ENCODE measurements at places on chromosomes 13 and 19.

DNA sequence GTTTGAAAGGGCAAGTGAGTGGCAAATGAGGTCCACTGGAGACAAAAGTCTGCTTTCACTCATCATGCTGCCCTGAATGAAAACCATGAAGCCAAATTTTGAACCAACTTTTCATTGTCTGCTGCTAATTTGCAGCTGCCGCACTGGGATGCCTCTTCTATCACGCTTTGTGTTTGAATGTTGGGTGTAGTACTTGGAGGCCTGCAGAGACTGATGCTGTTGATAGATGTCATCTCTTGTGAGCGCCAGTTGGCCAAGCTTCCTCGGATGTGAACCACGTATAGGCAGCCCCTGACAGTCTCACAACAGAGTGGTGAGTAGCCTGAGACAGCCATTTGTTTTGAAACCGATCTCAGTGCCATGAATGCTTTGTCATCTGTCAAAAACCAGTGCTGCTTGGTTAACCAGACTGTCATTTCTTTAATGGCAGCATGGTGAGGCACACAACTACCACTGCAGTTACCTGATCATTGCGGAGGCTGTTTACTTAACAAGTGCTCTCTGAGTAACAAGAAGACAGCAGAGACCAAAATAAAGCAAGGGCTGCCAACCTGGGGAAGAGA is 31.2 kb upstream of the SLC10A2 start:
- DNase-seq: no peak

DNA sequence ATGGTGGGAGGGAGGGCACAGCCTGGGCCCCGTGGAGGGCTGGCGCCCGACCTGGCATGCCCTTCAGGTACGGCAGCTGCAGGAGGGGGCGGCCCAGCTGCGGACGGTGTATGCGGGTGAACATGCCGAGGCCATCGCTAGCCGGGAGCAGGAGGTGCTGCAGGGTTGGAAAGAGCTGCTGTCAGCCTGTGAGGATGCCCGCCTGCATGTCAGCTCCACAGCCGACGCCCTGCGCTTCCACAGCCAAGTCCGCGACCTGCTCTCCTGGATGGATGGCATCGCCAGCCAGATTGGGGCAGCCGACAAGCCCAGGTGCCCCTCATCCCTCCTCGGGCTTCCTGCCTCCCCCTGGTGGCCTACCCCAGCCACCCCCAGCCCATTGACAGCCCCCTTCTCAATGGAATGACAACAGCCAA is 16.6 kb upstream of the SHKBP1 start:
- DNase-seq: no peak

DNA sequence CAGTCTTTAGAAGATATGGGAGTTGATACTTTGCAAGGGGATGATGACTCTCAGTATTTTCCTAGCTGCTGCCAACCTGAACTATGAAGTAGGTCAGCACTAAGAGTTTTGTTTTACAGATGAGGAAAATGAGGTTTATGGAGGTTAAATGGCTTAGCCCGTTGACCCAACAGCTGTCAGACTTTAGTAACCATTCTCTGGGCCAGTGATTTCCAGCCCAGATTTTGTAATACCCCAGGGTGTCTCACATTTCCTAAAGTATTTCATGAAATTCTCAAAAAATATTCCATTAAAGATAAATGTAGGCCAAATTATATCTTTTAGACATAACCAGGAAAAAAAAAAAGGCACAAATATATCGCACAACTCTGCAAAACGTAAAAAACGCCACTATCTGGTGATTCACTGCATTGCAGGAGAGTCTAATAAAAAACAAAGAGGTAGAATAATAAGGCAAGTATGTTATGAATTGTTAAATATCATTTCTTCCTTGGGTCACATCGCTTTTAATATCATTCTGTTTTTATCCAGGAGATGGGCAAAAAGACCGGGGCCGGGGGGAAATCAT is 112.5 kb downstream of the DACH1 start:
- no peak for DNase-seq

DNA sequence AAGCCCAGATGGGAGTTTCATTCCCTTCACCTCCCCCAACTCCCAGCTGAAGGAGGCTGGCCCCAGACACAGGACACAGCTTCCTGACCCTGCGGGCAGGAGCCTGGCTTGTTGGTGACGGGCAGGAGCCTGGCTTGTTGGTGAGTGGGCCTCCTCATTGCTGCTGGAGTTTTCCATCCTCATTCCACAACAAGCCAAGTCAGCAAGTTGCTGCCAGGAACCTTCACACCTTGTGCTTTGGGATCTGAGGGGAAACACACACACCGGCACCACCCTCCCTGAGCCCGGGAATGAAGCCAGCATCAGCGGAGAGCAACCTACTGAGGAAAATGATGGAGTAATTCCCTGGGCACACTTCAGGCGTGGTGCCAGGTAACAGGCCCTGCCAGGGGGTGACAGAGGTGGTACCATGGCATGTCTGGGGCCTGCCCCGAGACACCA is 74.9 kb downstream of the ALOX5AP start:
- no peak for DNase-seq

DNA sequence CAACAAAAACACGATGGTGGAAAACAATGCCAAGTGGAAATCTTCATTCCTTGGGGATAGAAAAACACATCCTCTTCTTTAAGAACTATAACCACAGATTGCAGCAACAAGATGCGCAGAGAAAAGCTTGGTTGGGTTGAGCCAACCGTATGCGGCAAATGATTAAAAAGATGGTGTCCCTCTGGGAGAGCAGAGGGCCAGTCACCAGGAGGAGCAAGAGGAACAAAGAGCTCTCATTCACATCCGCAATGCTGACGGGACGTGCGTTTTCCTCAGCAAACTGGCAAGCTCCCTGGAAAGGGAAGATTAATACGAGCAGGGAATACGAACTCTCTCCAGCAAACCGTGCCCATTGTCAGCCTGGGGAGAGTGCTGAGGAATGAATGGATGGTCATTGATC is 141.6 kb downstream of the KATNAL1 start:
- no peak for DNase-seq

GRCh38 chr13:62924395-62924794 is 1508.7 kb upstream of the PCDH20 start:
- no peak for DNase-seq

DNA sequence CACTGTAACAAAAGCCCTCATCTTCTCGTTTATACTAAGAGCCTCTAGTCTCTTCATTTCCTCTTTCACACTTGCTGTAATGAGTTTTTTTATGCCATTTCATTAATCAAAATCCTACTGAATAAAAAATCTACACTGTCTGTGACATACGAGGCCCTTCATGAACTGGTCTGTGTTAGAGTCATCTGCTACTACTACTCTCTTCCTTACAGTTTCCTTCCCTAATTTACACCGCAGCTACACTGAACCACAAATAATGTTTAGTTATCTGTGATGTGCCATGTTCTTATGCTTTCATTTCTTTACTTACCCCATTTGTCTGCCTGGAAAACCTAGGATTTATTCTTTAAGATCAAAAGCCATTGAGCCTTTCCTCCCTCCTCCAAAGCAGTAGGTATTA is 16.0 kb downstream of the UFM1 start:
- DNase-seq: no peak

- no peak for DNase-seq
These were observed 237.3 kb upstream of the GPC6 start for GRCh38 chr13:92989301-92989700.

DNA sequence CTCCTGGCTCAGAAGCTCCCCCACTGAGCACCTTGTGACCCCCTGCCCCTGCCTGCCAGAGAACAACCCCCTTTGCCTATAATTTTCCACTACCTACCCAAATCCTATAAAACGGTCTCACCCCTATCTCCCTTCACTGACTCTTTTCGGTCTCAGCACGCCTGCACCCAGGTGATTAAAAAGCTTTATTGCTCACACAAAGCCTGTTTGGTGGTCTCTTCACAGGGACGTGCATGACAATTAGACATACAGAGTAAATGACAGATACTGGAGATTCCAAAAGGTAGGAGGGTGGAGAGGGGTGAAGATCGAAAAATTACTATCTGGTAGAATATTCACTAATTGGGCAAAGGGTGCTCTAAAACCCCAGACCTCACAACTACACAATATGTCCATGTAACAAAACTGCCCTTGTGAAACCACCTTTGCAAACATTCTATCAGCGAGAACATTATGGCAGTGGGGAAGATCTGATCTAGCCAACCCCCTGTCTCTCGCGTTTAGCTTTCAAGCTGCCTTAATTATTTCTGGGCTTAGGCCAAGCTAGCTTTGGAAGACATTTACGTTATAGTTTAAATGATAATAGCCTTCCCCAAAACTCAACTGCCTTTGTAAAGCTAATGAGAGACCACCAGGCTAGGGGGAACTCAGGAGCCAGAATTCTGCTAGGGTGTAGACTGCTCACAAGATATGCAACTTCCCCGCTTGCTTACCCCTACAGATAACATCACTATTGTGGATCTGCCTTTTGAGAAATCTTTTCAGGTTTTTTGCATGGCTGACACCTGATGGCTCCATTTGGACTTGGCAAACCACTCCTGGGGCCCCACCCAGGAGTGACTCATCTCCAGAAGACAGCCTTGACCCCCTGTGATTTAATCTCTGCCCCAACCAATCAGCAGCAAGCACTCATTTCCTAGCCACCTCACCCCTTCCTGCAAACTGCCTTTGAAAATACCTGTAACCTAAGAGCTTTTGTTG is 1534.0 kb upstream of the SPRY2 start:
- DNase-seq: no peak

GRCh38 chr13:43003010-43003409 is 11.0 kb upstream of the EPSTI1 start:
- no peak for DNase-seq

- DNase-seq: no peak
These were observed 13.2 kb downstream of the PRR36 start for GRCh38 chr19:7860714-7861618.

DNA sequence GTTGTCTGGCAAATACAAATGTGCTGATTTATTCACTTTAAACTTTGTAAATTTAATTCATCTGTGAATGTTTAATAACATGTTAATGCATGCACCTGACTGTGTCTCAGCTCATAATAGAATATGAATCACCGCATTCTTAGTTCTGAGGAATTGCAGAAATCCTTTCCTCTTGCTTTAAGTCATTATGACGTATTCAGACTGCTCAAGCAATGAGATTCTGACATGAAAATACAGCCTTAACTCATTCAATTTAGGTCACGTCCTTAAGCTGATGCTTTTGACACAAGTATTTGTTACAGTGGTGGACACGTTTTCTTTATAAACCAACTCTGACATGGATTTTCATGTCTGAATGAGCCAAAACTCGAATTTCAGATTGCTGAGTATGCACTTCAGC is 541.0 kb upstream of the KLF12 start:
- DNase-seq: no peak

DNA sequence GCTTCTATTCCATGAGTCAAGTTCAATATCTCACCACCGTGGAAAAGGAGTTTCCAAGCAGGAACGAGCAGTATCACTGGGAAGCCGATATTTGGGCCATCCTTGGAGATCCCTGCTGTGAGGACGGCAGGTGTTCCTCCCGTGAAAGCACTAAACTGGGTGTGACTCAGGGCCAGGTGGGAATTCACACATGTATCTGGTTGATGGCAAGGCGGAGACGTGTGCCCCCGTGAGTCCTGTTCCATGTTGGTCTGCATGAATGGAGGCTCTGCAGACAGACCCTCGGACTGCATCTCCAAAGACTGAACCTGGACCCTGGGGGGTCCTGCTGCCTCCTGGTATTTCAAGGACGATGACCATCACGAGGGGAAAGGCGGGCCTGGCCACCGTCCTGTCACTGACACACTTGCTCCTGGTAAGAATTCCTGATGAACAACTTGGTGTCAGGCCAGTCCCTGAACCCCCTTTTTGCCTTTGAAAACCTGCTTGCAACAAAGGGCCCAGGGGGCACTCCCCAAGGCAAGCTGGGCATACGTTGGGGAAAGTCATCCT is 22.8 kb upstream of the GAS6 start:
- DNase-seq: no peak

DNA sequence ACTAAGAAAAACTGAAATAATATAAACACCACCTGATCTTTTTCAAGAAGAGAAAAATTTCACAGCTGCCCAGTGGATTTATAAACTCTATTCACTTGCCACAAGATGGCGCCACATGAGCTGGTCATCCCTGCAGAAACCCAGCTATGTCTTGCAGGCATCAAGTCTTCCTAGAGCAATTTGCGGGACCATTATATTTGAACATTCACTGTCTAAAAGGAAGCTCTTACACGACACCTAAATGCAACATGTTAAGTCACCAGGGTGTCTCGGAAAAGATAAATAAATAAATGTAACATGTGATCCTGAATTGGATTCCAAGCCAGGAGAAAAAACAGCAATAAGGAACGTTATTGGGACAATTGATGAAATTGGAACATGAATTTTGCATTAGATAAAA is 20.3 kb upstream of the AKT2 start:
- DNase-seq: peak; percentile 36

DNA sequence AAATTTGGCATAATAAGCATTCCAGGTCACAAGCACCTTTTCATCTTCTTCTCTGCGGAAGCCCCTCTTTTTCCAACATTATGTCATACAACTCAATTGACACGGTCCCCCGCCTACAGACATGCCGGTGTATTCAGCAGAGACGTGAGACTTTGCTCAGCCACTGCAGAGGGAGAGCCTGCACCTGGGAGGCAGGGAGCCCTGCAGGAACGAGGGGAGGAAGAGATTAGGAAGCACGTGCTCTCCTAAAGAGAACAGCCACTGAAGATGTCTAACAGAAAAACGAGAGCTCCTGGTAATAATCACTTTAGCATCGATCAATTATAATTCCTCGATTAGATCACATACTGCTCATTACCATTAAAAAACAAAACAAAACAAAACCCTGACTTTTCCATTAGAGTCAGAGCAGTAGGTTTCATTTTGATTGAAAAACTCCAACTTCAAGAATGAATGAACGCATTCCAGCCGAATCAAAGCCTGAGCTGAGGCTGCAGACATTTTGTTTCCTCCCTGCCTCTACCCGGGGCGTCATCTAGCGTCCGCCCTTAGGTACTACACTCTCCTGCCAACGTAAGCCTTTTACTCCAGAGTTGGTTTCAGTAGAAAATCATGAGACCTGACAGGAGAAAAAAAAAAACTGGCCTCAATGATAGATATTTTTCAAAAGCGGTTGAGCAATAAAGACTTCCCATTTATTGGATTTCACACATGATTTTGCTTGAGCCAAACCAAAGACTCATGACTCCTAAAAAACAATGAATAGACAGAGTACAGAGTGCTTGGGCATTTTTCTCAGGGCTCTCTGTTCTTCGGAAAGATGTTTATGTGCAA is 194.5 kb downstream of the KATNAL1 start:
- DNase-seq: peak; percentile 59

GRCh38 chr13:102361113-102361512 is 40.7 kb downstream of the FGF14 start:
- DNase-seq: no peak

- no peak for DNase-seq
These were observed 434.7 kb downstream of the DIAPH3 start for GRCh38 chr13:59728896-59729545.

DNA sequence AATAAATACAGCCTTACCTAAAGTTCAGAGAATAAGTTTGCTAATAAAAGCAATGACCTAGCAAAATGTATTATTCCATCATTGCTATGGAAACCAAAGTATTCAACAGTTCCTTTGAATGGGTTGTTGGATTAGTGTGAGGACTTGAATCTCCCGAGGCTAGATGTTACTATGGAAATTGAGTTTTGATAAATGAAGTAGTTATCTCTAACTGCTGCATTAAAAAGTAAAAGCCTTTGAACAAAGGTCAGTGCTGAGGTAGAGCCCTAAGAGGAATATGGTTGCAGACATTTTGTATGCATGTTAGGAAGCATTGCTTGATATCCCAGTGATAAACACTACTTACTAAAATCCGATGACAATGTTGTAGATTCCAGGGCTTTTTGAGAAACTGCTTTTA is 6.2 kb downstream of the KLF5 start:
- no peak for DNase-seq

All from stimulated activated CD4-positive, alpha-beta T cell treated with anti-CD3 and anti-CD28 coated beads, Interleukin-15, amount 100 ng/mL, for 1 hour (primary cell).